ENCODE measurements at places on chromosomes 11 and 22.

GRCh38 chr11:113316256-113316655 is 1.9 kb downstream of the TTC12 start:
- no peak for DNase-seq

- DNase-seq, result no peak
These were observed 151.0 kb upstream of the B3GAT1 start for GRCh38 chr11:134562941-134563471.

DNA sequence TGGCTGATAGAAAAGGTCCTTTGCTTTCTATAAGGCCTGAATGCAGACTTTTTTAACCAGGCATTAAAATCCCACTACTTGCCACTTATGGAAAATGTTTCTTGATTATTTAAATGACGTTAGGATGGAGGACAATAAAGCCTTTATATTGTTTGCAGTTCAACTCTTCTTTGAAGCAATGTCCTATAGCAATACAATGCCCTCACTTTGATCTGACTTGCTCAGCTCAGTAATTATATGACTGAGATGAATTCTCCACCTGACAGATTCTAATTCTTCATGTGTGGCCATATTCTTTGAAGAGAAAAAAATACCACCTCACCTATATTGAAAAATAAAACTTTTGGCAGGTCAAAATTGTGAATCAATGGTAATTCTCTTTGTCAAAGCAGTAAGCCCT is 182.0 kb upstream of the MTMR2 start:
- DNase-seq, result no peak

DNA sequence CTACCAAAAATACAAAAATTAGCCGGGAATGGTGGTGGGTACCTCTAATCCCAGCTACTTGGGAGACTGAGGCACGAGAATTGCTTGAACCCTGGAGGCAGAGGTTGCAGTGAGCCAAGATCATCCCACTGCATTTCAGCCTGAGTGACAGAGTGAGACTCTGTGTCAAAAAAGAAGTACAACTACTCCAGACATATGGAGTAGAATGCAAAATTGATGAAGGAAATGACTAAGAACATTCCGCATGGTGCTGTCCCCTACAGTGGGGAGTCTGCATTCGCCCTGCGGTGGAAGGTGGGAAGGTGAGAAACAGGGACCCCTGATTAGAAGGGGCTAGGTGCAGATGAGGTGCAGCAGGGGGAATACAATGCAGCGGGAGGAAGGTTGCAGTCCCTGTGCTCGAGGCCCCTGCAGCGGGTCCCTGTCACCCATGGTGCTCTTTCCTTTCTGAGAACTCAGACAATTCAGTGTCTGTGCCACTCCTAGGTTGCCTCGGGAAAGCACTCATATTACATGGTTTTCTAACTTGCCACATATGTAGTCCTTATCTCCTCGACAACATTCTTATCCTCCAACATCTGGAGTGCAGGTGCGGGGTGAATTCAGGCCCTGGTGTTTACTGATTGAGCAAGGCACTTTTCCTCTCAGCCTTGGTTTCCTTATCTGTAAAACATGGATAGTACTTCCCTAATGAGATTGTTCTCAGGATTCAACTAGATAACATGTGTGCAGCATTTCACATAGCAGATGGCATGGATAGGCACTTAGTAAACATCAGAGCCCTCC is 5.2 kb downstream of the POLD4 start:
- DNase-seq, result peak; percentile 46

DNA sequence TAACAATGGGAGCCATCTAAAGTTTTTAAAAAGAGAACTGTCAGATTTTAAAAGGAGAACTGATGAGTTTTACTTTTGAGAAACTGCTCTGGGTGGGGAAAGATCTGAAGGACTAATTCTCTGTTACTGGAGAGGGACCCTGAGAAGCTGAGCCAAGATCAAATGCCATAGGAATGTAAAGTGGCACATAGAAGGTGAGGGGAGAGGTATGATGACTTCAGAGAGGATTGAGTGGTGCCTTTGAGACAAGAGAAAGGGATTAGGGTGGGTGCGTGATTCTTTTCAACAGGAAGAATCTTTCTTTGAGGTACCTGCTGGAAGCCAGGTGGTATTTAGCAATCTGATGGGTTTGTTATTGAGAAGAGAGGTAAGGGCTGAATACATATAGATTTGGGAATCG is 9.0 kb downstream of the CRKL start:
- DNase-seq, result no peak

DNA sequence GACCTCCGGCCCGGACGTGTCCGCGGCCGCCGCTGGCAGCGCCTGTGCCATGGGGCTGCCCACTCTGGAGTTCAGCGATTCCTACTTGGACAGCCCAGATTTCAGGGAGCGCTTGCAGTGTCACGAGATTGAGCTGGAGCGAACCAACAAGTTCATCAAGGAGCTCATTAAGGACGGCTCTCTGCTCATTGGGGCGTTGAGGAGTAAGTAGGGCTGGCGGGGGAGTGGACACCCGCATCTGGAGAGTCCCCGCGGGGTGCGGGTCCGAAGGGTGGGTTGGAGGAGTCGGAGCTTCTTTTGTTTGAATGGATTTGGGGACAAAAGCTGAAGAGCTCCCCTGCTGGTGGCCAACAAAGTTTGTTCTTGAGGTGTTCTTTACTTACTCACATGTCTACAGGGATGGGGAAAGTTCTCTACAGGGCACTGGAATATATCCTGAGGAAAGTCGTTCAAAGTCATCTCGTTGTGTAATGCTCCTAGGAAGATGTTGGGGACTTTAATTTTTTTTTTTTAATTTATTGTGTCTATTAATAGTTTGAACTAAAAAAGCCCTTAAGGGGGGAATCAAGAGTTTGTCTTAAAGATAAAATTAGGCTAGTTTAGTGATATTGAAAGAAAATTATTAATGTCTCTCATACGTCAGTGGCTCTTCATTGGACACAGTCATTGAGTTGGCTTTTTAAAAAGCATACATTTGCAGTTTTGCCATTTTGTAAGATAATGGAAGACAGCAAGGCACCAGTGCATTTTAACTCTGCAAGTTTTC is 725 bp downstream of the ARHGAP42 start:
- DNase-seq, result peak; percentile 73

DNA sequence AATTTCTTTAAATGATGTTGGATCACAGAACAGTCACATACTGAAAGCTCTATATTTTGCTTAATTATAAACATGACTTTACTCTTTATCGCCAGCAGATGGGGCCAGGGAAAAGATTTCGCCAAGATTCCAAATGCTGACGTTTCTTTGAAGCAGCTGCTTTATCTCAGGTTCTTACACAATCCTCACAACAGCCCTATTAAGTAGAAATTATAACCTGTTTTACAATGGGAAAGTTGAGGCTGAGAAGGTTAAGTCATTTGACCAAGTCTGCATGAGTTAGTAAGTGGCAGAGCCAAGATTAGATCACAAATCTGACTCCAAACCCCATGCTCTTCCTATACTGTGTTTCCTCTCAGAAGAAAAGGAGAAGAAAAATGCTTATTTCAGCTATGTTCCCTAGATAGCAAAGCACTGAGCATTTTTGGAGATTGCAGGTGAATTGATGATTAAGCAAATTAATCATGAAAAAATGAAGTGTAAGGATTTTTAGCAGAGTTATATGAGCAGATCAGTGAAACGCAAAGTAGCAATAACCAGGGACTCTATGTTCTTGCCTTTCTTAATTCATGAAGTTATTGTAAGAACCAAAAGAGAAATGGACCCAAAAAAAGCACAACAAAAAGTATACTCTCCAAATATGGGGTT is 79.0 kb downstream of the AASDHPPT start:
- DNase-seq, result peak; percentile 50

- DNase-seq, result no peak
These were observed 56.5 kb downstream of the ST3GAL4 start for GRCh38 chr11:126411971-126412381.

- no peak for DNase-seq
These were observed 173.7 kb downstream of the MAML2 start for GRCh38 chr11:96169250-96169649.

DNA sequence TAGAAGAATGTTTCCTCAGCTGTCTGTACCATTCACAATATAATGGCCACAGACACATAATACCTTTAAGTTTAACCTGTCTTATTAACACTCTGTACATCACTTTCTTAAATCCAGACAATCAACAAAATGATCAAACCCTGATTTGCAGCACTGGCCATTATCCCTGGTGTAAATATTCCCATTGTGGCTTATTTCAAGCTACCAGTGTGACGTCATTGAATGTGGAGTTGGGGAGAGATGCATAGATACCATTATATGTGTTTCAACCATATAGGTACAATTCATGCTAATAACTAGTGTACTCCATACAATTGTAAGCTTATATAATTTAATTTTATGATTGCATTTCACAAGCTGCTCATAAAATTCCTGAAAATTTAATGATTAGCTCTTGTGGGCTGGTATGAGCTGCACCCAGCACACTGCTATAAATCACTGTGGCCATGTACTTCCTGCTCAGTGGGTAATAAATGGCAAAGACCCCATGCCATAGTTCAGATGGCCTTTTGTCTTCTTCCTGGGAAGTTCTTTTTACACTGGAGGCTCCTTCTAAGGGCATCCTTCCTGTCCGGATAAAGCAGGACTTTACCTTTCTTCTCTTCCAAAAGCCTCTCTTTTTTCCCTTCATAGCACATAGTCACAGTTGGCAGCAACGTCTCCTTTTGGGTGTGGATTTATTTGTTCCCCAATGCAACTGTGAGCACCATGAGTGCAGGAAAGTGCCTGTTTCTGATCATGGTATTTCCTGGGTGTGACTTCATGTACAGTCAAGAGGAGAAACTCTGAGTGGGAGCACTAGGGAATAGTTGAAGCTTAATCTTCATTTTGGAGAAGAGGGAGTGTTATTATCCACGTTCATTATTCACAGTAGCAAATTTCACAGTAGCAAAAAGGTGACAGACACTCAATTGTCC is 87.8 kb downstream of the MIAT start:
- DNase-seq, result no peak

GRCh38 chr11:1868636-1869291 is 15.9 kb downstream of the LSP1 start:
- DNase-seq, result no peak

- DNase-seq, result no peak
These were observed 81.9 kb upstream of the SPON1 start for GRCh38 chr11:13880634-13881033.

- DNase-seq, result no peak
These were observed 61.4 kb upstream of the BMAL1 start for GRCh38 chr11:13216019-13216710.

DNA sequence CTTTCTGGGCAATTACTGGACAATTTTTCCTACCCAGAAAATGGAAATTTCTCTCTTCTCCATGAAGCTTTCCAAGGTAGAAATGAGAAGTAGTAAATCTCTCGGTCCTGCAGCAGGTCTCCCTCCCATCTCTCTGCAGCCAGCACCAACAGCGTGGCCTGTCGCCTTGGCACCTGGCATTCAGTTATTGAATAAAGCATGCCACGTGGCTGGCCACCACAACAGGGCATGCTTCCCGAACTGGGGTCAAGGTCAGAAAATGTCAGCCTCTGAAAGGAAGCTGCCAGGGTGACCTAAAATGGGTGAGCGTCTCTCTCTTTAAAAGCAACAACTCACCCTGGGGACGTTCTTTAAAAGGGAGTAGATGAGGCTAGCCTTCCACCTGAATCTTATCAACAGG is 14.0 kb downstream of the CACNG2 start:
- DNase-seq, result no peak

DNA sequence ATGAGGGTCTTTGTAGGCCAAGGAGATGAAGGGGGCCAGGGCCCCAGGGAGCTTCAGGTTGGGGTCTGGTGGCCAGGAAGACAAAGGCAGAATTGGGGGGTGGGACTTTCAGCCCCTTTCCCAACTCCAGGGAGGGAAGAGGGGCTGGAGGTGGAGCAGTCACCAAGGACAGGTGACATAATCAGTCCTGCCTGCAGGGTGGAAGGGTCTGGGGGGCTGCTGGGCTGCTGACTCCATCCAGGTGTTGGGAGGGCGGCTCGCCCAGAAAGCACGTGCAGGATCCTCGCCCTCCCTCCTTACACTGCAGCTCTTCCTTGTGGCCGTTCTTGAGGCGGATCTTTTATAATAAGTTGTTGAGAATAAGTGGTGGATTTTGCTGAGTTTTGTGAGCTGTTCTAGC is 1491.1 kb downstream of the TBC1D22A start:
- DNase-seq, result no peak

DNA sequence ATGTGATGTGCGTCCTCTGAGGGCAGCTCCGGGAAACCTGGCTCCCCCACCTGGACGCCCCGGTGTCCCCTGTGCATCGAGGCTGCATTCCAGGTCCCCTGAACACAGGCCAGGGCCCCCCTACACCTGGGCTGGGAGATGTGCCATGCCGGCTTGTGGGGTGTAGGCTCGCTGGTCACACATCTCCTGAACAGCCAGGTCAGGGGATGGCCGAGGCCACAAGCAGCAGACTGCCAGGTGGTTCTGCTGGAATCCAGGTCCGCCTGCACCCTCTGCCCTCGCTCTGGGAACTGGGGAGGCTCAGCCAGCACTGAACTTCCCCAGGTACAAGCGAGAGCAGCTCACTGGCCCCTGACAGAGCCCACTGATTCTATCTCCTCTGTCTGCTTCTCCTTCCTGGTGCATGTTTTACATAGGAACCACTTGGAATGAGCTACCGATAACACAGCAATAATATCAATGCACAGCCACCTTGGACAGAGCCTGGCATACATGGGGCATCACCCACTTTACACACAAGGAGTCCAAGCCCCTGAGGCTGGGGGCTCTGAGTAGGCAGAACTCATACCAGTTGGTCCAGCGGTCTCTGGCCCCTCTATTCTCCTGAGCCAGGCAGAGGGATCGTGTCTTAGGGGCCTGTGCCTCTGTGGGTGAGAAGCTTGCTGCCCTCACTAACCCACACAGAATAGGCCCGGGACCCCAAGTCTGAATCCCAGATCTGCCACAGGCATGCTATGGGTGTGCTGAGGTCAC is 46.8 kb downstream of the TBX1 start:
- DNase-seq, result peak; percentile 31

DNA sequence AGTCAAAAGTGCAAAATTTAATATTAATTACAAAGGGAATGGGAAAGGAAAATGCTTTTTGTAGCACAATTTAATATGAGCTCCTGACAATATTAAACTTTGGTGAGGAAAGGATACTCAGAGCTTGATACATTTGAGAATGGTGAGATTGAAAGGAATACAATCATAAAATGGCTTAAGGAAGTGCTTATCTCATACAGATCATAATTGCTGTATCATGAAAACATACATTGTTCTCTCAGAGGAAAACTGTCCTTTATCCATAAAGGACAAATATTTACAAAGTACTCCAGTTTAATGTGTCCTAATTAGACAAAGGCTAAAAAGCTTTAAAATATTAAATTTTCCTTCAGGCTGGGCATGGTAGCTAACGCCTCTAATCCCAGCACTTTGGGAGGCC is 260.4 kb downstream of the TMEM135 start:
- no peak for DNase-seq

- no peak for DNase-seq
These were observed 102.5 kb downstream of the TIMP3 start for GRCh38 chr22:32904044-32904443.

DNA sequence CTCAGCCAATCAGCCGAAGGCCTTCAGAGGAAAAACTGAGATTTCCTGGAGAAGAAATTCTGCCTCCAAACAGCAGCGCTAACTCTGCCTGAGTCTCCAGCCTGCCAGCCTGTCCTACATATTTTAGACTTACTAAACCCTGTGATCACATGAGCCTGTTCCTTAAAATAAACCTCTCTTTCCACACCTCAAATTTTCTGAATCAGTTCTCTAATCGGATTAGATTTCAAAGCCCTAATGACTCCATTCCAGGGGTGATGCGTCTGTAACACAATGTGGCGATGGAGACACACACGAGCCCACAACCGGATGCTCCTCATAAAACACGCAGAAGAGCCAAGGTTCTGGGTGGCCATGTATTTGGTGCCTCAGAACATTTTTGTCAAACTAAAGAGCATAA is 1371.2 kb downstream of the BRD1 start:
- no peak for DNase-seq

GRCh38 chr22:40330615-40331014 is 15.7 kb upstream of the ADSL start:
- DNase-seq, result no peak

Data from Peyer's patch (tissue), 4 donors.